CD4-positive, alpha-beta T cell treated with Interleukin-6 at 100 ng/mL for 8 hours (primary cell): ENCODE measurements at places on chromosomes 12 and 14.

DNA sequence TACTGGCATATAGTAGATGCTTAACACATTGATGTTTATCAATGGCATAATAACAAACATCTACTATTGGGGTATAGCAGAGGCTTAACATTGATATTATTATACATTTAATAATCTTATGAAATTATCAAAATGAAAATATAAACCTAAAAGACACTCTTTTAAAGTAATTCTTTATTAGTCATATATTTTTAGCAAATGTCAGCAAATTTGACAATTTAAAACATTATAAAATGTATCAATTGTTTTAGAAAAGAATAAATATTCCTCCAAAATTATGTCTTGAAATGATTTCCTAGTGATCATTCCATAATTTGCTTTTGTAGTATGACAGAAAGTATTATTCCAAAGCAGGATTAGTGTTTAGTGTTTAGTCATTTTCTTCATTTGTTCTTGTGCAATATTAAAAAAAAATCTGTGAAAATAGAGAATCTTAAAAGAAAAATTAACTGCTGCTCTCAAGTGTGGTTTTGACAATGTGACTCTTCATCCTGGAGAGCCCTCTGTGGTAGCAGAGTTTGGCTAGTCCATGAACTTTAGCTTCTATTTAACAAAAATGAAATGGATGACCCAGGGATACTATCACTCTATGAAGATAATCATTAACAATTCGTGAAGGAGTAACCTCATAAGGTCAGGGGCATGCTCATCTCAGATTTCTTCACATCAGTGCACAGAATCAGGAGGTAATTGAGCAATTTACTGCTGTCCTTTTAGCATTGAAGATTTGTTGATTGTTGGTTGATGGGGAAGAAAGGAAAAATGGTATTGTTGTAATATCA, 1018.5 kb downstream of the LRFN5 start:
- no peak for DNase-seq

DNA sequence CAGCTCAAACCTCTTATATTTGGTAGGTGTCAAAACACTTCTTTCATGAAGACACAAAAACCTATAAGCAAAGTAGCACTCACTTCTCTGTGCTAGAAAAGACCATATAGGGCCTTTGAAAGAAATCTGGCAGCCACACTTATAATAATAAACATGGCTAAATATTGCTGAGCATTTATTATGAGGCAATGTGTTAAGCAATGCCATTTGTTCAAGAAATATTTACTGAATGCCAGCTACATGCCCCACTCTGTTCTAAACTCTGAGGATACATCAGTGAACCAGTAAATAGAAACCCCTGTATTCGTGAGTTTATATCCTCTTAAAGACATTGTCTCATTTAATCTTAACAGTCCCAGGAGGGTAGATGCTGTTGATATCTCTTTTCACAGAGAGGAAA, 52.0 kb downstream of the RNFT2 start:
- DNase-seq = no peak

DNA sequence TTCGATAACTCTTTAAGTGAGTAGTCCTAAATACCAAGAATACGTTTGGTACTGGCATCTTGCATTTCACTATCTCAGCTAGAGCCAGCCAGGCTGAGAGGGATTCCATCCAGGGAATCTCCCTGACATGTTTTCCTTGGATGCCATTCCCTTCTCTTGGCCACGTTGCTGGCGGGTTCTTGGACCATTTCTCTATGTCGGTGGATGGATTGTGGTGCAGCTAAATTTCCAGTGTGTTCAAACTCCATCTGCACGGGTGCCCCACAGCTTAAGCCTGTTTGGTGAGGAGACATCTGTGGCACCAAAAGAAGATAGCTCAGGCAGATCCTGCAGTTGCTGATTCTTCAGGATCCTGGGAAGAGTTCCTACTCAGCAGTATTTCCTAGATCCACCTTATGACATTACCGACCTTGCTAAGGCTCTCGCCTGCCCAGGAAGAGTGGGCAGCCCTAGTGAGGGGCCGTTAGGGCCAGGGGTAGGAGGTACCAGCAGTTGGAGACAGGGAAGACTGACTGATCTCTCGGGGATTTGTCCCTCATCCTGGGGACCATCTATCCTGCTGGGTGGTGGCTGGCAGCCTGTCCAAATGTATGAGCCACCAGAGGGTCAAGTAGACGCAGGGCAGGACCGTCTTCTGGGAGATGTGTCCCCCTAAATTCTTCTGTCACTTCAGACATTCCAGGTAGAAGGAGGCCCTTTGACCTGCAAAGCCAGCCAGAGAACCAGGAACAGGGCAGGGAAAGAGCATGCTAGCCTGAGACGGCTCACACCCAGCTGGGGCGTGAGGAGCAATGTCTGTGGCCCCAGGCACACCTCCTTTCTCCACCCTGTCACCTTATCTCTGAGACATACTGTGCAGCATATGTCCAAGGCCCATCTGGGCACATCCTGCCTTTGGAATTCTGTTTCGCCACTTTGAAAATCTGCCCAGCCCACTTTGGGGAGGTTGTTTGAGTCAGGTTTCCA, 72.6 kb upstream of the CAPRIN2 start:
- DNase-seq = no peak

DNA sequence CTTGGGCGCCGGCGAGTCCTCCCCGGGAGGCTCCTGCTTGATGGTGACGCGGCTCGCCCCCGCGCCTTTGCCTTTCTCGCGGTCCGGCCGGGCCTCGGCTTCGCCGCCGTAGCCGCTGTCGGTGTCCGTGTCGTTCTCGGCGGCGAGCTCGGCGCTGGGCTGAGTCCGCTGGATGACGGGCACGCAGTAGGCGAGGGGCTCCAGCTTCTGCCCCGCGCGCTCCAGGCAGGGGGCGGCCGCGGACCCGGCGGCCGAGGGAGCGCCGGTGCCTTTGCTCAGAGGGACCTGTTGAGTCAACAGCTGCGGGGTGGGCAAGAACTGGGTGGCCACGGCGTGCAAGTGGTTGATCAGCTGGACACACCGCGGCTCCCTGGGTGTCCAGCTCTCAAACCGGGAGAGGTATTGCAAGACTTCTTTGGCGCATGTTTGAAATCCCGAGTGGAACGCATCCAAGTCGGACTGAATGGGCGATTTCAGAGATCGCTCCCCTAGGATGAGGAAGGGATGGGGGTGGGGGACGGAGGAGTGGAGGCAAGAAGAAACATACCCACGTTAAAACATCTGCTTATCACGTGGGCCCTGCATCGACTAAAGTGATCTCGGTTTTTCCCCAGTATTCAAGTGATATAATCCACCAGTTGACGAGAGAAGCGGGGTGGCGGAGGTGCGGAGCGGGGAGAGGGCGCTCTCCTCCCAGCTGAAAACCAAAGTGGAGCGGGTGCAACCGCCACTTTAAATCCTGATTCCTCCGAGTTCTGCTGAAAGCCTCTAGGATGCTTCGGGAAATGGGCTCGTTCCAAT, 2.0 kb downstream of the BHLHE41 start:
- no peak for DNase-seq

DNA sequence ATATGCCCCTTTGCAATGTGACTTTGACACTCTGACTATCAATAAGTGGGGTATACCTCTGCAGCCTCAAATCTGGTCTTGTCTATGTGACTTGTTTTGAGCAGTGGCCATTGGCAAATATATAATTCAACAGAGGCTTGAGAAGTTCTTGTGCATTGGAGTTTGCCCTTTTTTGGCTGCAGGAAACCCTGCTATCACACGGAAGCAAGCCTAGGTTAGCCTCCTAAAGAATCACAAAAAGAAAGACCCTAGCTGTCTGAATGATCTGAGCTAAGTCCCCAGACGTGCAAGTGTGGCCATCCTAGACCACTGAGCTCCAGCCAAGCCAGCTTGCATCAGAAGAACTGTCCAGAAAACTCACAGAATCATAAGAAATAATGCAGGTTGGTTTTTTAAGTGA, 31.8 kb upstream of the PARP11 start:
- DNase-seq = peak; percentile 12

GRCh38 chr14:88791629-88792472, 902 bp downstream of the EML5 start:
- peak; percentile 2 for DNase-seq

GRCh38 chr14:65462411-65462810, 49.9 kb downstream of the FUT8 start:
- no peak for DNase-seq

GRCh38 chr12:59005193-59005955, 85.1 kb upstream of the LRIG3 start:
- no peak for DNase-seq

GRCh38 chr12:42793166-42793565, 203.6 kb upstream of the PRICKLE1 start:
- DNase-seq = no peak

GRCh38 chr12:76312315-76312714, 35.9 kb downstream of the BBS10 start:
- no peak for DNase-seq

- no peak for DNase-seq
Measured at GRCh38 chr14:94027566-94028449, 1.7 kb downstream of the OTUB2 start.

GRCh38 chr14:92493024-92493423, 20.6 kb upstream of the RIN3 start:
- DNase-seq = no peak

DNA sequence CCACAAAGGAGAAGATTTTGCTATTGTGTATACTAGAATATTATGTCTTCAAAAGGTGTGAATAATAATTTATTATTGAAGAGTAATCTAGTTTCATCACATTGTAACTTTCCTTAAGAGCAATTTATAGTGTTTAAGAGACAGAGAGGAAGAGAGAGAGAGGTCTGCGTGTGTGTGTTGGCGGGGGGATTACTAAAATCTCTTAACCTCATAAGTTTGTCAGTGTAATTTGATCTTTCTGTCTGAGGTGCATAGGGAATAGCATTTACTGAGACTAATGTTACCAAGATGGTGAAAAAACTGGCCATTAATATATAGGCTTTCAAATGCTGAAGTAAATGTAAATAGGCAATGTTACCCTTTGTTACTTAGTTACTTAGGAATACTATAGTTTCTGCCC, 48.2 kb upstream of the BTG1 start:
- no peak for DNase-seq

- DNase-seq = no peak
Measured at GRCh38 chr14:91831337-91831736, 36.0 kb downstream of the TC2N start.

- peak; percentile 17 for DNase-seq
Measured at GRCh38 chr12:12890543-12891079, 751 bp upstream of the GPRC5A start.

DNA sequence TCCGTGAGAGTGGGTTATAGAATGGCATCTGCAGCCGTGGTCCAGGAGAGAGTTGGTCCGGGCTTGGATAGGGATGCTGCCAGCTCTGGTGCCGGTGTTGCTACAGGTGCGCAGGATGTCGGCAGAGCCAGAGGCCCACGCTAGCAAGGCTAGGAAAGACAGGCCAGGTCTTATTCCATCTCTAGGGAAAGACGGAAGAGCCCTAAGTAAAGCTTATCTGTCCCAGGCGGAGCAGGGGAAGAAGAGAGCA, 485 bp upstream of the PSME1 start:
- no peak for DNase-seq

GRCh38 chr12:69896653-69897381, 71.8 kb downstream of the MYRFL start:
- DNase-seq = no peak

DNA sequence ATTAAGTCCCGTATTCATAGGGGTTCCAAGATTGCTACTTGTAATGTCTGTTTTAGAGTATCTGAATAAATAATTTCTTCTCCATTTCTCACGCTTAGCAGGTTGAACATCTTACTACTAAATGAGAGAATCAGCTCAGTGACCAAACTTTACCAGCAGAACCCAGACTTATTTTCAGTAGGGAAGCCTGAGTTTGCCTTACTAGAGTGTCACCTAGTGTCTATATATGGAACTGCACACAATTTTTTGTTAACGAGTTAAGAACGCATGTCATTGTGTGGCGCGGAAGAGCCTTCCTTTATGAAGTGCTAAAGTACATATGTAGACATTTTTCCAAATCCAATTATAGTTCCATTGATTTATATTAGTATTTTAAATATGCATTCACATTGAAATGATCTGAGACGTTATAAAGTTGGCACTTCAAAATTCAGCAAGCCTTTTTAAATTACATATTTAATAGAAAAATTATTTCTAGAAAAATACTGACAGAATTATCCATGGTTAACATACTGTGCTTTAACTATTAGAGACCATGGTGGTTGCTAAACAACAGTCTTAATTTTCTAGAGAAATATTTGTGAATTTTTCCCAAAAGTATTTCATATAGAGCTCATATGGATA, 88.3 kb downstream of the RPS29 start:
- DNase-seq = peak; percentile 49

DNA sequence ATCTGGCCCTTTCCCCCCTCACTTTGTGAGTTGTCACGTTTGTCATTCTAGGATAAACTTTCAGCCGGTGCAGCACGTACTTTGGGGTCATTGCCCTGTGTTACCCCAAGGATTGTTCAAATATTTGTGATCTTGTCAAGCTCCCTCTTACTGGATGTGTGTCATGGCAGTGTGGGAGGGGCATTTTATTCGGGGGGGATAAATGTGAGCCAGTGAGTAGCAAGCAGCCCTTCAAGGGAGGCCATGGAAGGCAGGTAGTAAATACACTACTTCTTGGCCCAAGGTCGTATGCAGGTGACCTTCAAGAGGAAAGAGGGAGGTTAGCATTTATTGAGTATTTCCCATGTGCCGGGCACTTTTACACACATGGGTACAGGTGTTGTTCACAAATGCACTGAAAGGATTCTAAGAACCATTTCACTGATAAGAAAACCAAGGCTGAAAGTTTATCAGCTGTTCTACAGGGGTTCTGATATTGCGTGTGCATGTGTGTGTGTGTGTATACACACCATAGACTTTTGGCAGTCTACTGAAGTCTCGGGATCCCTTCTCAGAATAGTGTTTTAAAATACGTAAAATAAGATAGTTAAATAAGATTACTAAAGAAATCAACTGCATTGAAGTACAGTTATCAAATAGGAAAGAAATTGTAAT, 410.3 kb upstream of the TBX3 start:
- no peak for DNase-seq

- no peak for DNase-seq
Measured at GRCh38 chr14:52711666-52712065, 4.7 kb downstream of the PSMC6 start.

DNA sequence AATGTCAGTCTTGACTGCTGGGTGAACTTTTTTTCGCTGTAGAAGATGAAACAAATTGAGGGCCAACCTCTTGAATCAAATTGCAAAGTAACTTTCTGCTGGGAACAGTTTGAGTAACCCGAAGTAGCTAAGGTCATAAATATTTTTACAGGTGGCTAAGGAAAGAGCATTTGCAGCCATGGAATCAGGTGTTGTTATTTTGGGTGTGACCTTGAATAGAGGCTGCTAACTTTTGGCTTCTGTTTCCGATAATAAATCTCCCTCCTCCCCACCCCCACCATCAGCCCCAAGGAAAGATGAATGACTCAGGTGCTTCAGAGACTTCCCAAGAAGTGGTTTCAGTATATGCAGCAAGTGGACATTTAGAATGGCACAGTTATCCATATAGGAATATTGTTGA, 571.7 kb downstream of the DIO2 start:
- DNase-seq = no peak
